ENCODE measurements at places on chromosomes 16 and 17.
A peak's percentile ranks its signal among the peaks of the same experiment; 100 is the strongest.

- DNase-seq = no peak
Measured at GRCh38 chr16:69201787-69202186, 14.8 kb downstream of the SNTB2 start.

DNA sequence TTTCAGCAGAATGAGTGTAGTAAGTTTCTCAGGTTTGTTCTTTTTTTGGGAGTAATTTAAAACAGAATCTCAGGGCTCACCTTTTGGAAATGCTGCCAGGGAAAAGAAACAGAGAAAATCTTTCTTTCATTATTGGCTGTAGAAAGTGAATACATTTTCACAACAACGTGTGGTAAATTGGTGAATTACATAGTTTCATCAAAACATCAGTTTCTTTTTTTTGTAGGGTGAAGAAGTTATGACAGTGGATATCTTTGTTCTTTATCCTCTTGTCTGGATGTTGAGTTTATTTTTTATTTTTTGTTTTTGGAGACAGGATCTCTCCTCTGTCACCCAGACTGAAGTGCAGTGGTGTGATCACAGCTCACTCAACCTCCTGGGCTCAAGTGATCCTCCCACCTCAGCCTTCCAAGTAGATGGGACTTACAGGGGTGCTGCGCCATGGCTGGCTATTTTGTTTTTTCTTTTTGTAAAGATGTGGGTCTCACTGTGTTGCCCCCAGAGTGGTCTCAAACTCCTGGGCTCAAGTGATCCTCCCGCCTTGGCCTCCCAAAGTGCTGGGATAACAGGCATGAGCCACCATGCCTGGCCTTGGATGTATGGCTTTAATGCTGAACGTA is 2.4 kb downstream of the ZNF267 start:
- no peak for DNase-seq

- no peak for DNase-seq
Measured at GRCh38 chr17:50961282-50962220, 95.4 kb upstream of the TOB1 start.

DNA sequence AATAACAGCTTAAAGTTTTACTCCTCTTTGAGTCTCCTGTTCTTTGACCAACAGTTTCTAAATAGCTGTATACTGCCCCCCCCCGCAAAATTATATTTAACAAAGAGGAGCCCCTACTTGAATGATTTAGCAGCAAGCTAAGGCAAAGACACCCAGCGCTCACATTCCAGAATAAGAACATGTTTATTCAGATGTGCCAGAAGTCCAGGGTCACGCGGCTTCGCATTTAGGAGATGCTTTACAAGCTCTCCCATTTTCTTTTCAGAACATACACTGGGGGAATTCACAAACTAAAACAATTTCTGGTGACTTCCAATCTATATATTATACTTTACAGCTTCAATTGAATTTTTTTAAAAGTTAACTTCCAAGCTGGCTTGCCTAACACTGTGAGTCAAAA is 5.3 kb downstream of the PLD6 start:
- DNase-seq = no peak

- no peak for DNase-seq
Measured at GRCh38 chr17:8939496-8940334, 25.8 kb downstream of the PIK3R5 start.

GRCh38 chr17:77958716-77959125 is 218 bp downstream of the TNRC6C start:
- DNase-seq = no peak

- DNase-seq = no peak
Measured at GRCh38 chr16:61421111-61421510, 615.1 kb downstream of the CDH8 start.

DNA sequence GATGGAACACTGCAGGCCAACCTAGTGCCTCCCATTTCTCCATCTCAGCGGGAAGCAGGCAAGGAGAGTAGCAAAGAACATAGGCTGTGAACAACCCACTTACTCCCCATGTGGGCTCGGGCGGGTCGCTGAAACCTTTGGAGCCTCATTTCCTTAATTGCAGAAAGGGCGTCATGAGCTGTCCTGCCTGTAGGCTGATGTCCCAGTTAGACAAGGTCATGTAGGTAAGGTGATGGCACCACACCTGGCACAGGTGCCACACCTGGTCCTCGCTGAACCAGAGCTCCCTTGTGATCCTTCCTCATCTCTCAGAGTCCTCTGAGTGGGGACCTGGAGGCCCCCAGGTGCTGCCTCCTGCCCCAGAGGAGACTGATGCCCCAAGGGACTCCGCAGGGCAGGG is 22.9 kb downstream of the ABCC3 start:
- DNase-seq = no peak

DNA sequence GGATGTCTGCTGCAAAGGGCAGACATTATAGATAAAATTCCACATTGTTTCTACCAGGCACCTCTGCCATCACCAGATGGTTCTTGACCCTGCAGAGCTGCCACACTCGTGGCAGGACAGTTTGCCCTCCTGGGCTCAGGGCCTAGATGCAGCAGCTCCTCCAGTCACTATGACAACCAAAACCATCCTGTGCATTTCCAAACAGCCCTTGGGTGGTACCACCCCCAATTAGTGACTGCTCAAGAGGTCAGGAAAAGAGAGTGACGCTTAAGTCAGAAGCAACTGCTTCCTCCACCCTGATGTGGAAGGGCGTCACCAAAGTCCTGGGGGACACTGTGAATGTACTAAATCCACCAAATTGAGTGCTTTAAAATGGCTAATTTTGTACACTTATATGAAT is 109.2 kb downstream of the C16orf95 start:
- no peak for DNase-seq

- peak; percentile 61 for DNase-seq
Measured at GRCh38 chr17:47663912-47664623, 14.3 kb downstream of the KPNB1 start.

- no peak for DNase-seq
Measured at GRCh38 chr16:81842564-81843242, 63.6 kb downstream of the PLCG2 start.

GRCh38 chr16:49527611-49528010 is 154.0 kb downstream of the C16orf78 start:
- no peak for DNase-seq

GRCh38 chr17:21271454-21272183 is 12.9 kb upstream of the MAP2K3 start:
- no peak for DNase-seq

DNA sequence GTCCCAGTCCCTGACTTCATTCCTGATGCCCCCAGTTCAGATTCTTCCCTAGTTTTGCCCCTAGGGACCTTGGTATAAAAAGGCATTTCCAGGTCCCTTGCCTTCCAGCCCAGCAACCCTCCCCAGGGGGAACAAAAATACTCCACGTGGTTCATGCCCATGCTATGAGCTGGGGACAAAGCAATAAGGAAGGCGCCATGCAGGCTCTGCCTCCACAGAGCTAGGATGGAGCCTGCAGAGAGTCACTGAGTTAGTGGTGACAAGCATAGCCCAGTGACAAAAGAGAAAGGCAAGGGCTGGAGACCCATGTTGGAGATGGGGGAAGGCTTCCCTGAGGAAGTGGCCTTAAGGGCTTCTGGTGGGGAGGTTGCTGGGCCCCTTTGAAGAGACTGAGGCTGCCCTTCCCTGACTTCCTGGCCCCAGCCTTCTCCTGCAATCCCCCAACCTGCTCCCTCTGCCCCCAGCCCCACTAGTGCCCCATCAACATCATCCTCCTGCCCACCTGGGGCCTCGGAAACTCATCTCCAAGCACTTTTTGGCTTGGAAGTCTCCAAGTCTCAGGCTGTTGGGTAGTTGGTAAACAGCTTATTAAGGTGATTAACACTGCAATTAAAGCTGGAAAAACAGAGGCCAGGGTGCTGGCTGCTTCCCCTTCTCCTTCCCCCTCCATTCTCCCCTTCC is 9.6 kb downstream of the DLX3 start:
- no peak for DNase-seq

- no peak for DNase-seq
Measured at GRCh38 chr16:78628461-78629045, 529.1 kb downstream of the WWOX start.

- DNase-seq = no peak
Measured at GRCh38 chr17:77598241-77598620, 360.3 kb upstream of the TNRC6C start.

GRCh38 chr17:19348081-19348650 is 14.4 kb downstream of the B9D1 start:
- DNase-seq = no peak

DNA sequence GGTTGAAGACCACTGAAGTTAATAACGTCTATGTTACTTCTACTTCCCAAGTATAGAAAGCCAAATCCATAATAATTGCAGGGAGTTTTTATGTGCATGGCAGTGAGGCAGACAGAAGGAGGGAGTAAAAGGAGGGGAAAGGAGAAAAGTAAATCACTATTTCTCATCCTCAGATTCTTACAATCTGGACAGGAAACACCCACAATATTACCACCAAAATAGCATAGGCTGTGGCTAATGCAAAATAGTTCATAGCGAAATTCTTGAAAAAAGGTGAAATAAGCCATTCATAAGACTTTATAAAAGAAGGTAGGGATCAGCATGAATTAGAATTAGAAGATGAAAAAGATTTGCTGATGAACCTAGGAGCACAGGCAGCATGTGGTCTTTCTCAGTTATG is 128.1 kb downstream of the KCNJ2 start:
- no peak for DNase-seq

- no peak for DNase-seq
Measured at GRCh38 chr16:79716645-79717332, 116.3 kb upstream of the MAF start.

GRCh38 chr17:49496183-49496866 is 1.2 kb downstream of the NGFR start:
- no peak for DNase-seq

- no peak for DNase-seq
Measured at GRCh38 chr17:1639549-1640180, 5.9 kb downstream of the SCARF1 start.

DNA sequence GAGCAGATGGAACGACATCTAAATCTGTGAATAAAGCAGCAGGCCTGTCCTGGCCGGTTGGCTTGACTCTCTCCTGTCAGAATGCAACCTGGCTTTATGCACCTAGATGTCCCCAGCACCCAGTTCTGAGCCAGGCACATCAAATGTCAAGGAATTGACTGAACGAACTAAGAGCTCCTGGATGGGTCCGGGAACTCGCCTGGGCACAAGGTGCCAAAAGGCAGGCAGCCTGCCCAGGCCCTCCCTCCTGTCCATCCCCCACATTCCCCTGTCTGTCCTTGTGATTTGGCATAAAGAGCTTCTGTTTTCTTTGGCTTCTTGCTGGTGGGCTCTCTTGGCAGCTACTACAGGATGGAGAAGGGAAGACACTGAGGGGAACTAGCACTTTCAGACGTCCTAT is 4.1 kb upstream of the RSAD1 start:
- no peak for DNase-seq

DNA sequence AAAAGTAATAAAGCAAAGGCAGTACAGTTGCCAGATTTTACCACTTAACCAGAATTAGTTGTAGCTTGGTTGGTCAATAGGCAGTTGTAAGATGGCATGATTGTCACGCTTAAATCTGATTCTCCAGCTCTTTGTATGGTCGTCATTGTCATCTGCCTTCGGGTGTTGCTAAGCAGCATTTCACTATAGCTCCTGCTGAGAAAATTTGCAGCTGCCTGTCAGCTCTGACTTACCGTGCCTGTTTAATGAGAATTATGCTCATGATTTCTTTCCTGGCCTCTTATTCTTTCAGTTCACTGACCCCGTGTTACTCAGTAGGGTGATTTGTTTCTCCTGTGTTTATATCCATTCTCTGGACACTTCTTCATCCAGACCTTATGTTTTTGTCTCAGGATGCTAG is 66.7 kb downstream of the TANGO6 start:
- DNase-seq = no peak

DNA sequence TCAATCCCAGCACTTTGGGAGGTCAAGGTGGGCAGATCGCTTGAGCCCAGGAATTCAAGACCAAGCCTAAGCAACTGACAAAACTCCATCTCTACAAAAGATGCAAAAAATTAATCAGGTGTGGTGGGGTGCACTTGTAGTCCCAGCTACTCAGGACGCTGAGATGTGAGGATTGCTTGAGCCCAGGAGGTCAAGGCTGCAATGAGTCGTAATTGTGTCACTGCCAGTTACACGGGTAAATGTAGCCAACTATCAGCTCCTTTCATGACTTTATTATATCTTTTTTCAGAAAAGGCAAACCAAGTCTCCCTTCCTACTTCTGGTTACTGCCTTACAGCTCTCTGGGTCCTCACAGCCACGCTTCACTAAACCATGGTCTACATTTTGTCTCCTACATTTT is 4.0 kb downstream of the SDF2 start:
- no peak for DNase-seq

DNA sequence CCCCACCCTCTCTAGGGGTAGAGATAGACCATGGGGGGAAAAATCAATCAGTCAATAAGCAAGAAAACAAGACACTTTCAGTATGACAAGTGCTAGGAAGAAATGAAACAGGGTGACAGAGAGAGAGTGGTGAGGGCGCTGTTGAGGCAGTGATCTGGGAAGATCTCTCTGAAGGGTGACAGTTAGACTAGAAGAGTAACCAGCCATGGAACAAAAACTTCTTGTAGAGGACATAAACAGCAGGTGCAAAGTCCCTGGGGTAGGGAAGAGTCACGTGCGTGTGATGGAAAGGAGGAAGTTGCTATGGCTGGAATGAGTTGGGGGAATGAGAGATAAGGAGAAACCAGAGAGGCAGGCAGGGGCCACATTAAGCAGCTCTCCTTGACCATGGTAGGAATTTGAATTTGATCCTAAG is 16.8 kb upstream of the EMP2 start:
- DNase-seq = no peak

DNA sequence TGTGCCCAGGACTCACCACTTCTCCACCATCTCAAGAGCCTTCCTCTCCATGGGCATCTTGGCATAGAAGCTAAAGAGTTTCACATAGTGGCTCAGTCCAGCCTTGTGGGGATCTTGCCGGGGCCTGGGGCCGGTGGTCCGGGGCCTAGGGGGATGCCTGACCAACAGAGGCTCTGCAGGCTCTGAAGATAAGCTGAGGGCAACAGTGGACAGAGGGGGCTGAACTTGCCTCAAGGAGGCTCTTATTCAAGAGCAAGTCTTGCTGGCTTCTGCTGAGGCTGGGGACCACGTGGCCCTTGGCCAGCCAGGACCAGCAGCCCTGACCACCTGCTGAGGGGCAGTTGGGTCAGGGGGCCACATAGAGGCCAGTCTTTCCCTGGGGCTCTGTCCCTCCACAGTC is 13.5 kb upstream of the THAP11 start:
- DNase-seq = no peak

- DNase-seq = peak; percentile 72
Measured at GRCh38 chr17:29722411-29723198, 99.9 kb upstream of the CORO6 start.

GRCh38 chr17:44912763-44913544 is 2.3 kb downstream of the GFAP start:
- no peak for DNase-seq

DNA sequence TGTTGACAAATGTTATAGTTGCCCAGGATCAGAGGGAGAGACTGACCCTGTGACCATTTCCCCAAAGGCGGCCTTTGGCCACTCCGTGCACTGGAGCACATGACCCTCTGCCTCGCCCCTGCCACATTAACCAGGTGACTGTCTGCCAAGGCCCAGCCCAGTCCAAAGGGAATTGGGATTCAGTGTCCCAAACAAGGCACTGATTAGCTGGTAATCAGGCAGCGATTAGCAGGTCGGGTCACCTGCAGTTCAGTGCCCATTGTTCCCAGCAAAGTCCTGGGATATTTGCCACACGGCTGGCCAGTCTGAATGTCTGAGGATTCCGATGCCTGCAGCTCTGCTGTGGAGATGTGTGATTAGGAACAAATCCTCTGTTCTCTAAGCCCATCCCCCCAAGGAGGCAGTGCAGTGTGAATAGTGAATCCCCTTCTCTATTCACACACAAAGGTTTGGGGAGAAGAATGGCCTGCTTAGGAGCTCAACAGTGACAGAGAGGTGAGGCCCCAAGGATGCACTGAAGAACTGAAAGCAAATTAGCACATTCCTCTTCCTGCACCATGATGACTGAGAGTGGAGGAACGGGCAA is 123.1 kb upstream of the MAF start:
- DNase-seq = no peak
